Sigmoid colon (tissue), 7 donors: ENCODE measurements at places on chromosomes 3 and 15. TPM values are rescaled to one million over a fixed set of nuclear protein-coding genes. Genes with fewer than 3 reads are reported as not detected.

GRCh38 chr15:52233405-52233804 lies 42.2 kb upstream of the GNB5 start:
- no peak for DNase-seq

DNA sequence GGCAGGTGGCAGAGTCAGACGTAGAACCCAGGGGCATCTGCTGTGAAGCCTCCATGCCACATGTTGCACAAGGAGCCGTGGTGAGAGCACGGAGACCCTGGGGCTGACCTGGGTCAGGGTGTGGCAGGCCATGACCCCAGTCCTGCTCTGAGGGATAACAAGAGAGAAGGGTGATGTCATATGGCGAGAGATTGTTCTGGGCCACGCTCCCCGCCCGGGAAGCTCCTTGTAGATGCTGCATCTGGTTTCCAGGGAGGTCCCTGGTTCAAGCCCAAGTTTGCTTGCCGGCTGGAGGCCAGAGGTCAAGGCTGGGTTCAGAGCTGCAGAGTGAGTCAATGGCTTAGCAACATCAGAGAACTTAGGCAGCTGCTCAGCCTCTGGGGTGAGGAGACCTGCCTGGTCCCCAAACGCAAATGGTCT lies 17.3 kb downstream of the FGD5 start:
- DNase-seq, result peak; percentile 90

DNA sequence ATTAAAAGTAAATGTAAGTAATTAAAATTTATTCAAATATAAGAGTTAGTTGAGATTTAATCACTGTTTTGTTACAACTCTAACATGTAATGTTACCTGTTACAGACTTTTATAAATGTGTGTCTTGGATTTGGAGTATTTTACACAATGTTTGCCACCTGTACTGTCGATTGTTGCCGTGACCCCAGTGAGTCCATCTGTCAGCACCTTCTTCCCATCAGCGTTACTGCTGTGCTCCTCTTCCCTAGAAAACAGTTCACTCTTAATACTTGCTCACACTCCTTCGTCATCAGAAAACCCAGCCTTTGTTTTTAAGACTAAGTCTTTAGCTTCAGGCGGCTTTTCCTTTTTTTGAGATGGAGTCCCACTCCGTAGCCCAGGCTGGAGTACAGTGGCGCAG lies 40.5 kb upstream of the FBXL22 start:
- no peak for DNase-seq

GRCh38 chr15:49844390-49844789 lies 223.5 kb downstream of the DTWD1 start:
- no peak for DNase-seq

DNA sequence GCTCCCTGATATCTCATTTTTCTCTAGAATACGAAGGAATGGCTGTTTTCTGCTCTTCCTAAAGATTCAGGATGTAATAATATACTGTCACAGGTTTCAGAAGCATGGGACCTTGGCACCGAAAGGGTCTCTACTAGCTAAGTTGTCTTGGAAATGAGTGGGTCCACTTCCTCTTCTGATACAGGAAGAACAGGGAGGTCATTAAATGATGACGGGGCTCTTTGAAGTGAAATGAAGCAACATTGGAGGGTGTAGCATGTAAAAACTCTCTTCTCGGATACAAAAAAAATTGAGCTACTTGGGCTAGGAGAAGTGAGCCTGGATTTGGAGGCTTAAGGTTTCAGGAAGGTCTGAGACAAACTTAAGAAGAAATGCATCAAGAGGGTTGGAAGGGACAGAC lies 349.8 kb upstream of the TPRG1 start:
- no peak for DNase-seq

DNA sequence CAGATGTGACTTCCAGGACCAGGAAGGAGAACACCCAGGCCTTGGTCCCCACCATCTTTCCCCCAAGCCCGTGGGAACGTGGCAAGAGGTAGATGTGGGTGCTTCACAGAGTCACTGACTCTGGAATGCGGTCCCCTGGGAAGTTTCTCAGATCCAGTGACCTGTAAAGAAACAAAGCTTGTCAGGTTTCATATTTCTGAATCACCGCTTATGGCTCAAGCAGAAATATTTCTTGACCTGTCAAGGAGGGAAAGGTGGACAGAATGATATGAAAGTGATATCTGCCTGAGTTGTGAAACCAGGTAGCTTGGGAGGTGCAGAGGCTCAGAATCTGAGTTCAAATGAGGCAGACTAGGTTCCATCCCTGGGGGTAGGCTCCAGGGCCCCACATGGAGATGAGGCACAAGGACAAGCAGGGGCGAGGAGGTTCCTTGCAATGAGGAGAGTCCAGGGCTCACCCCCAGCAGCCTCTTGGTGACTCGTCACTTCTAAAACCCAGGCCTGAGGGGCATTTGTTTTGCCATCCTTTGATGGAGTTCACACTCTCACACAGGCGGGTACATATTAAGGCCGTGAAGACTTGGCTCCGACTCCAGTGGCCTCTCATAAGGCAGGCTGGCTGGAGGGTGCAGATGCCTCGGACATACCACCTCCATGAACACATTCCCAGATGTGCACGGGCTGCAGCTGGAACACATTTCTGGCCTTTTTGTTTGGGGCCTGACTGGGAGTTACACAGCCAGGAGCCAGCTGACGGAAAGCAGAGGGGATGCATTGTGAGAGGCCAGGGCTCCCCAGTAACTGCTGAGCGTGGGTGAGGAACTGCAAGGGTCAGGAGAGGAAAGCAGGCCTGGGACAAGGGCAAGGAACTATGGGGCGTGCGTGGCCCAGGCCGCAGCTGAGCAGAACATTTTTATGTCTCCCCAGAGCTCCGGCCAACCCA lies 1.3 kb downstream of the CILP start:
- DNase-seq, result peak; percentile 69

GRCh38 chr15:68631601-68632051 lies 52.8 kb downstream of the CORO2B start:
- DNase-seq, result no peak

DNA sequence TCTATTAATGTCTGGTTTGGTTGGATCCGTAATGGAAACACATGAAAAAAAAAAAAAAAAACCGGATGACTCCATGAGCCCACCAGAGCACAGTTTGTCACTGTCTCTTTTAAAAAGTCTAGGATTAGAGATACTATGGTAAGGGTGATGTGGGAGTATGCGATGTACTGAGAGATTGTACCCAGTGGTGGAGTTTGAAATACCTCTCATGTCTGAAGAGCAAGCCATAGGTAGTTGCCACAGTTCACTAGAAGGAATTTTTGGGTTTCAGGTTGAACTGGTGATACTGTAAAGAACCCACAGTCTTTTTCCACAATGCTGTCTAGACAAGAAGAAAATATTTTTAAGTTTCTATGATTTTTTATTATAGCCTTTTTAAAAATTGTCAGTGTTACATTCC lies 132.9 kb downstream of the KLHL25 start:
- DNase-seq, result no peak

- no peak for DNase-seq
Measured at GRCh38 chr3:160486459-160486869, 36.9 kb upstream of the TRIM59 start.

Gene DBR1
- total RNA-seq, result 15.1 TPM

Gene CXCR6
- total RNA-seq, result 0.95 TPM

Gene ZNF385D
- total RNA-seq, result 1.2 TPM

Gene HHLA2
- not detected for total RNA-seq
